ENCODE measurements at places on chromosomes 5 and 9.

DNA sequence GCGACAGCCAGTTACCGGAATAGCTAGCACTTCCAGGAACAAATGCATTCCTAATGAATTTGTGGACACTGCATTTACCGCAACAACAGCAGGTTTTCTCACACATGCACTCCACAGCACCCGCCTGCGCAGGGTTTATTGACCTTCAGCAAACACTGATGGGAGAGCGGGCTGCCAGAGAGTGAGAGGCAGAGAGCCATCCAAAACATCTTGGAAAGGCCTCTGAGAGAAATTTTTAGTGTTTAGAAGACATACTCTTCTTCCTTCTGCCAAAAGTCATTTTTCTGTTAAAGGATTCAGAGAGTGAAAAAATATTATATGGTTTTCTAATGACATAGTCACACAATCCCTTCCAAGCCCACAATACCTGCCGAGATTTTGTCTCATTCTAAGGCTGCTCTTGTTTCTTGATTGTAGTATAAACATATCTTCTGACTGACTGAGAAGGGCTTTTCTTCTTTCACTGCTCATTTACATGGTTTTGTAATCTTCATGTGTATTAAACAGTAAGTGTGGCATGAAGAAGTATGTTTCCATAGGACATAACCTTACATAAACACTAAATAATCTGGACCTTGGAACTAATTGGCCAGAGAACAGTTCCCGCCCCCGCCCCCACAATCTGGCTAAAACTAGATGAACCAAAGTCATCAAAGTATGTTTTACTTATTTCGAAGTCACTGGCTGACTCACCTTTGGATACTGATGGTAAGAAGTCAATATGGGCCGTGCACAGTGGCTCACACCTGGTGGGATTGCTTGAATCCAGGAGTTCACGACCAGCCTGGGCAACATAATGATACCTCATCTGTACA lies 432.5 kb upstream of the MEF2C start:
- no peak for DNase-seq

DNA sequence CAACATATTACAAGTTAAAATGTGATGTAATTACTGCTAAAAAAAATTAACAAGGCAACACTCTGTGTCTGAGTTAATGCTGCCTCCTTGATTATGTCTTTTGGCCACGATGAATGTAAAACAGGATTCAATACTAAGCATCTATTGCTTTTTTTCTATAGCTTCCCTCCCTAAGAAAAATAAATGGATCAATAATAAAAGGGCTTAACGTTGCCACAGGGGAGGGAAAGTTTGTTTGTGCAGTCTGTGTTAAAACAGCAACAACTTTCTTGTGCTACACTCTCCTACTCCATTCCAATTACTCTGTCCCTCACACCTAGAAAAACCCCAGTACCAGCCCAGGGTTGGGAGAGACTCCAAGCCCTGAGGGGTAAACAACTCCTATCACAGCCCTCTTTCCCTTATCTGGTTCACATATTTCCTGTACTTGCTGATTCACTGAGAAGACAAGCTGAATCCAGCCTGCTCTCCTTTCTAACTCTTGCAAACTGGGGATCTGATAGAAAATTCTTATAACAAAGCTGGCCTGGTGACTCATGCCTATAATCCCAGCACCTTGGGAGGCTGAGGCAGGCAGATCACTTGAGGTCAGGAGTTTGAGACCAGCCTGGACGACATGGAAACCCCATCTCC lies 44.8 kb downstream of the PTPN3 start:
- no peak for DNase-seq

GRCh38 chr5:139660923-139661814 lies 13.0 kb downstream of the CXXC5 start:
- no peak for DNase-seq

DNA sequence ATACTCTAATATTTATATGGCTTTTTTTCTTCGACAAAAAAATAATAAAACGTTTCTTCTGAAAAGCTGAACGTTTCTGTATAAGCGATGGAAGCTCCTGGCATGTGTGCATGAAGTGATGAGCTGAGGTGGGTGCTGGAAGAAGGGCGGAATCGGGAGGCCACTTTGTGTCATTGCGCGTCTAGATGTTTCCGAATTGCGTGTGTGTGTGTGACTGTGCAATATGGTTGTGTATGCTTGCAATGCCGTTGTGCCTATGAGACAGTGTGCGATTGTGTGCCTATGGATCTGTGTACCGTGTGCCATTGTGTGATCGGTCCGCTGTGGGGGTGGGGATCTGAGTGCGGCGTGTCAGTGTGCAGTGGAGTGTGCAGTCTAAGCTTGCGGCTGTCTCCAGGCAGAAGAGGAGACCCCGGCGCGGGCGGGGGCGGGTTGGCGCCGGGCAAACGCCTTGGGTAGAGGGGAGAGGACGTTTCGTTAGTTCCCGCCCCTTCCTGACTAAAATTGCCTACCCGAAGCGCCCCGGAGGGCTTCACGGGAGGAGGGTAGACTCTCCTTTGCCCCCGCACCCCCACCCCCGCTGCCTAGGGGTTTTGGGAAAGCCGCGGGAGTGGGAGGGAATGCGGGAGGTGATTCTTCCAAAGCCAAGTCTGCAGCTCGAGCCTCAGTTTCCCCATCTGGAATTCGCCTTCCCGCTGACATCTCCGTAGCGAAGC lies 24.2 kb downstream of the PCDHGC5 start:
- DNase-seq = peak; percentile 45

GRCh38 chr5:96615223-96615622 lies 47.0 kb upstream of the CAST start:
- DNase-seq = no peak

GRCh38 chr9:26725573-26725972 lies 167.0 kb downstream of the CAAP1 start:
- DNase-seq = no peak

- no peak for DNase-seq
These were observed 713.6 kb downstream of the TLE4 start for GRCh38 chr9:80285326-80285725.

- DNase-seq = no peak
These were observed 84.1 kb downstream of the FEM1C start for GRCh38 chr5:115460472-115460871.

DNA sequence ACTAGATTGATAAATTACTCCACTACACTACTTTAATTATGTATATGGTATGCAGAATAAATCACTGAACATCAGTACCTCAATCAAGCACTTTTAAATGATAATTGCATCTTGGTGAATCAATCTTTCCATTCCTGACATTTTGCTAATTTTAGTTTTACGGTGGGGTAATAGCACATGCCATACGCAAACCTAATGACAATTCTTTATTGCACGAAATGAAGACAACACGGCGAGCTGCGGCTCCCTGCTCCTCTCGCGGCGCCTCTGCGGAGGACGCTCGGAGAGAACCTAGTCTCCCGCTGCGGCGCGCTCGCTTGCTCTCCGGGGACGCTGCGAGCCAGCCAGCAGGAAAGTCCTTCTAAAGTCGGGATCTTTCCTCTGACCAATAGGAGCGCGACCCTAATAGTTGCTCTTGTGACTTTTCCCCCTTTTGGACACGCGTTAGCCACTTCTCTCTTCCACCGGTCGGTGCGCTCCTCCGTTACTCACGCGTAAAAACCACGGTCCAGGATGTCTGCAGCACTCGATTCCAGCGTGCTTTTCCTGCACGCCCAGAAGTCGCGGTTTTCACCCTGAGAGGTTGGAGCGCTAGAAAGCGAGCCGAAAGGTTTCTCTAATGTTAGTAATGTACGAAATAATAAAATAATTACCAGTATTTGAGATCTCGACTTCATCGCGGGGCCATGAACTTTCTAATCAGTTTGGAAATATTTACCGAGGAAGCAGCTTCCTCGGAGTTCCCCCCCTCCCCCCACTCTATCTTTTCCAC lies 1.0 kb upstream of the MEF2C start:
- DNase-seq = no peak

- no peak for DNase-seq
These were observed 218.7 kb downstream of the GLIS3 start for GRCh38 chr9:4080921-4081895.

DNA sequence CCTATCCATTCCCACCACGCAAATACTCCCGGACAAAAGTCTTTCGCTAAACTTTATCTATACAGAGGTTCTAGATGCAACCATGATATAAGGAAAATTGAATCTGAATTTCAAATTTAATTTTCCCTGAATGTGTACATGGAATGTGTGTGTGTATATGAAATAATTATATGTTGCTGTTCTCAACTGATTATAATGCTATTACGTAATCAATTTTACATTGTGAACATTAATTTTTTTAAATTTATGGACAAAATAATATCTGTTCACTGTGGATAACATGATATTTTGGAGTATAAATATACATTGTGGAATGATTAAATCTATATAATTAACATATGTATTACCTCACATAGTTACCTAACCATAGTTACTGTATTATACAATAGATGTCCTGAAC lies 1250.6 kb downstream of the EFNA5 start:
- no peak for DNase-seq

GRCh38 chr5:3671337-3671736 lies 75.7 kb downstream of the IRX1 start:
- no peak for DNase-seq

DNA sequence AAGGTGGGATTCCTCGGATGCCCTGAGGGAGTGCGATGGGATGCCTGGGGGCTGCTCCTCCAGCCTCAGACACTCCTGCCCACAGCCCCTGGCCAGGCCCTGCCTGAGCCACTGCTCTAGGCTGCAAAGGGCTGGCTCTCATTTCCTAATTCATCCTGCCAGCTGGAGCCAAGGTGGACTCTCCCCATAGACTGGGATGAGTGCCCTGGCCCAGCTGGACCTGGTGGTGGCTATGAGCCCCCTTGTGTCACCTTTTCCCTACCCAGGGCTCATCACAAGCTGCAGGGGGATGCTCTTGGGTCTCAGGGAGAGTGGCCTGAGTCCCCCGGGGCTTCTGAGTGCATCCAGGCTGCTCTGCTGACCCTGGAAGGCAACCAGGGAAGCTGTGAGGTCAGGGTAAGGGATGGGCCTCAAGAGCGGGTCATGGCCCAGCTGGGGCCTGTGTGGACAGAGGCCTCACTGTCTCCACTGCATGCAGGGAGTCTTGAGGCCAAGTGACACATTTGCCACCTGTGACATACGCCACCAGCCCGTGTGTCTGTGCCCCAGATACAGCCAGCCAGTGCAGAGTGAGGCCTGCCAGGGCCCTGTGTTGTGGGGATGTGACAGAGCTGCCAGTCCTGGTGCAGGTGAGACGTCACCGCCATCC lies 102.7 kb upstream of the IER5L start:
- no peak for DNase-seq

- DNase-seq = no peak
These were observed 381.8 kb downstream of the ADGRV1 start for GRCh38 chr5:90940227-90940995.

DNA sequence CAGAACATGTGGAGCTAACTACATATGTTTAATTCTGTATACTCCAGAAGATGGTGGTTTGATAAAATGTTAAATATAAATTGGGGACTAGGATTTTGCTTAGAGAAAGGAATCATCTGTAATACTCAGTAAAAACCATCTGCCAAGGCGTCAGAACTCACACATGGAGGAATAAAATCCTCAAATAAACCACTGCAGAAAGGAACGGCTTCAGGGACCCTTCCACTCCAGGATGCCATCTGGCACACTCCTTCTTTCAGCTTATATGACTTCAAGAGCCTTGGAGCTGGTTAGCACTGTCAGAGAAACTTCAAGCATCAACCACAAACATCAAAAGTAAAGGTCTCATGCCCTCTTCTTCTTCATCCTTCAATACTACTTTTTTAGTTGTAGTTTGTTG lies 360.6 kb downstream of the PLK2 start:
- DNase-seq = no peak

GRCh38 chr5:10786835-10787234 lies 25.8 kb upstream of the DAP start:
- DNase-seq = no peak
